Natural killer cell (primary cell): ENCODE measurements at places on chromosomes 5 and 9.

DNA sequence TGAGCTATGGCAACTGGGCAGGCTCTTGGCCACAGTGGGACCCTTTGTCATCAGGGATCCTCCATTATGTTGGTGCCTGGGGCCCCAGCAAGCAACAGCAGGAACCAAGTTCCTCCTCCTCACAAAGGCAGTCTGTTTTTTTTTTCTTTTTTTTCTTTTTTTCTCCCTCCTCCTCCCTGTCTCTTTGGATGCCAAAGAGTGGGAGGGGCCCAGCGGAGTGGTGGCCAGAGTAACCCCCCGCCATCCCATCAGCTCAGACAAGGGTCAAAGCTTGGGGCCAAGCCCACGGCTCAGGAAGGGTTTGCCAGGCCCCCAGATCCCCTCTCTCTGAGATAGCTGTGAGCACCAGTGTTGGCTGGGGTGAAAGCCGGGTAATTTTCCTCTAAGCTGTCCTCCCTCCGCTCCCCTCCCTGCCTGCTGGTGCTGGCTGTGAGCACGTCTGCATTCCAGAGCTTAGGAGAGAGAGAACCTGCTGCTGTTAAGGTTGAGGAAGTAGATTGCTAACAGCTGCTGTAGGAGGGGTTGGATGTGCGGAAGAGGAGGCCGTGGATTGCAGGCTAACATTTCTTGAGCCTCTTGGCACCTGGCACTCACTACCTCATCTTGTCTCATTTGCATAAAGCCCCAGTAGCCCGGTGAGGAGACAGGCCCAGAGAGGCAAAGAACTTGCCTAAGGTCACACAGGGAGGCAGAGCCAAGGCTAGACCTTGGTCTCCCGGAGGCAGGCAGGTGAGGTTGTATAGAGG lies 21.2 kb downstream of the GSN start:
- DNase-seq, result no peak

DNA sequence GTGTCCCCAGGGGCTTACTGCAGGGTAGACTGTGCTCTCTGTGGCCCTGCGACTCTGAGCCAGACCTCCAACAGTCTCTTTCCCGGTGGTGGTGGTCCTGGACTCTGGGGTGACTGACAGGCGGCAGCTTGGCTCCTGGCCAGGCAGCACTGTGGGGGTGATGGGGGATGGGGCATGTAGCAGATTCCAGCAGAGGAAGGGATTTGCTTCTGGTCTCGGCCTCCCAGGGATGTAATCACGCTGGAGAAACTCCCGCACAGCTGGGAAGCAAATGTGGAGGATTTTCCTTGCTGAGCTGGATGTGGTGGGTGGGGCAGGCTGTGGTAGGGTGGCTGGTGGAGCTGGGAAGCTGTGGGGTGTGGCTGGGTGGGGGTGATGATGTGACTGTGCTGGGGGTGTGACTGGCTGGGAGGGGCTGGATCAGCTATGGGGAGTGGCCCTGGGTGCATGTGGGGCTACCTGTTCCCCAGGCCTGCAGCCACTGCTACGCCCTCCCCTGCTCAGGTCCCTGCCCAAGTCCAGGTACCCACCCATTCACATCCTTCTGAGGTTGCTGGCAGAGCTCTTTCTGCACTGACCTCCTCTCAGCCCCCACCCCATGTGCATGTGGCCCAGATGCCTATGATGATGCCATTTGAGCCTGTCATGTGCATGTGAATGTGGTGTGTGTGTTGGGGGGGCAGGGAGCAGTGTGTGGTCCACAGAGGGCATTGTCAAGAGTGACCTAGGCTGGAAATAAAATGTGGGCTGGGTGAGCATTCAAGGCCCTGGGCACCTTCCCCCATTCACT lies 3.8 kb downstream of the NDST1 start:
- DNase-seq, result no peak

GRCh38 chr5:68455216-68455615 lies 239.7 kb downstream of the PIK3R1 start:
- DNase-seq, result no peak

- no peak for DNase-seq
These were observed 160.6 kb downstream of the COL23A1 start for GRCh38 chr5:178429491-178430185.

DNA sequence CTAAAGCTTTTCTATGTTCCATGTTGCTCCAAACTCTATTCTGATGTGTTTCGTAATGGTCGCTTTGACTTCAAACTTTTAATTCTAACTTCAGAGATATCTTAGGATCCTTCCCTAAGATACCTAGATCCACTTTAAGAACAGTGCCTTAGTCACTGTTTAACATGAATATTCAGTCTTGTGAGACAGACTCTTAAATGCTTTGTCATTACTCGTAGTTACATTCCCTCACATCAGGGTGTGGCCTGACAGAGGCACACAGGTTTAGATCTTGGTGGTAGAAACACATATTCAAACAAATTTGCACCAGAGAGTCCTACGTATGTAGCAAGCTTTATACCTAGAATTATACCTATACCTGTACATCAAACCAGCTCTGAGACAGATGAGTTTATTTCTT lies 687.0 kb upstream of the C9orf72 start:
- no peak for DNase-seq

- peak; percentile 33 for DNase-seq
These were observed 34.7 kb downstream of the LHX3 start for GRCh38 chr9:136170006-136170901.

DNA sequence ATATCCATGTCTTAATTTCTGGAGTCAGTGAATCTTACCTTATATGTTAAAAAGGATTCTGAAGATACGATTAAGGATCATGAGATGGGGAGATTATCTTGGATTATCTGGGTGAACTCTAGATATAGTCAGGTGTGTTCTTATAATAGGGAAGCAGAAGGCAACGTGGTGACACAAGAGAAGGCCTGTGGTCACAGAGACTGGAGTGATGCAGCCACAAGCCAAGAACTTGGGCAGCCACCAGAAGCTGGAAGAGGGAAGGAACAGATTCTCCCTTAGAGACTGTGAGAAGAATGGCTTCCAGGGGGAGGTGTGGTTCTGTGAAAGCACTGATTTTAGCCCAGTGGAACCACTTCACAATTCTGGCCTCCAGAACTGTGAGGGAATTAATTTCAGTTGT lies 177.4 kb downstream of the ELAVL2 start:
- no peak for DNase-seq

- DNase-seq, result no peak
These were observed 79.9 kb downstream of the ACER2 start for GRCh38 chr9:19488721-19489120.

- no peak for DNase-seq
These were observed 24.4 kb upstream of the PRDM12 start for GRCh38 chr9:130639866-130640555.

DNA sequence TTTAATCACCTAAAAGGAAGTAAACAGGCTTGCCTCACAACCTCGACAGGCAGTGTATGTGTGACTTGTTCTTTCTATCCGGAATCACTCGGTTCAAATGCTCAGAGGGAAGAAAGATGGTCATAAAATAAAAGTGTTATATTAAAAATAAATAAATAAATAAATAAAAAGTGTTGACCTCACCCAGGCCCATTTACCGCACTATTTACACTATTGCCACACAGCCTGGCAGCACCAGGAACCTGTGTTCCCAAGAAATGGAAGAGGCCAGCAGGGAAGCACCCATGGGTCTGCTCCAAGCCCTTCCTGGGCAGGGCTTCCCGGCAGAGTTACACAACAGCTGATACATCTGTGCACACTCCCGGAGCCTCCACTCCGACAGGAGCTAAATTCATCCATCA lies 127.9 kb downstream of the EFNA5 start:
- no peak for DNase-seq
